HepG2 (cell line): ENCODE measurements at places on chromosomes 4 and X. TPM values are rescaled to one million over a fixed set of nuclear protein-coding genes. Genes with fewer than 3 reads are reported as not detected.

The ADH7 gene
- total RNA-seq: not detected in 2 replicates

The EMD gene
- total RNA-seq: 10.4 and 14.5 TPM in 2 replicates

The ENPEP gene
- total RNA-seq: not detected in 2 replicates

The TRPC5OS gene
- total RNA-seq: not detected in 2 replicates

The CCSER1 gene
- not detected in 2 replicates for total RNA-seq
